ENCODE measurements at places on chromosomes 7 and 10.
A peak's percentile ranks its signal among the peaks of the same experiment; 100 is the strongest.

GRCh38 chr7:130419658-130420057 lies 21.2 kb downstream of the CEP41 start:
- no peak for DNase-seq

- DNase-seq, result no peak
Observed at GRCh38 chr7:36011588-36011965, 141.5 kb upstream of the EEPD1 start.

DNA sequence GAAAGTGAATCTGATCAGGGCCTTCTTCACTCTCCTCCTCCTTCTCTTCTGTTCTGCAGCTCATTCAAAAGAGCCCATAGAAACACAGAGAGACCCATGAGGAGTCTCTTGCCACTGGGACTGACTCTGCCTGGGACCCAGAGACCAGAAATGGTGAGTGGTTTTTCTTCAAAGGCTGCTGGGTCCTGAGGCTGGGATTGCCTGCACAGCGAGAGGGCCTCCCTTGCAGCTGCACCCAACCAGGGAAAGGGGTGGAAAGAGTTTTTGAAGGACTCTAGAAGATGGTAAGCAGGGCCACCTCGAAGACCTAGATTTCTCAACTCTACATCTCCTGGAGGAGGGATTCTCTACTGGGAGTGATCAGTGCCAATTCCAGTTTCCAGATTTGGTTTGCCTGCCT lies 15.5 kb upstream of the HOXA13 start:
- DNase-seq, result no peak

DNA sequence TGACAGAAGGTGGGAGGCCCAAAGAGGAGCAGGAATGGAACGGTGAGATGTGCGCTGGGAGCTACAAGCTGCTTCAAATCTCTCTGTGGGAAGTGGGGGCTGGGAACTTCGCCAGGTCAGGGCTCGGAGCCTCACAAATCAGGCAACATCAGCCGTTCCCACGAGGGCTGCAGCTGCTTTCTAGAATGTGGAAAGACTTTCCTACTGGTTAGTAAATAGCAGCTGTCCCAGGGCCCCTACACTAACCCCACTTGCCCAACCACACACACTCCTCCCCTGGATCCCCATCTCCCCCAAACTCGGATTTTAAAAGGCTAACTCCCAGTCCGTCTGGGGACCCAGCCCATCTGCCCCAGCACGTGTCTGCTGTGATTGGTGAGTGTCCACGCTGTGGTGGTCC lies 40.6 kb upstream of the PITRM1 start:
- no peak for DNase-seq

DNA sequence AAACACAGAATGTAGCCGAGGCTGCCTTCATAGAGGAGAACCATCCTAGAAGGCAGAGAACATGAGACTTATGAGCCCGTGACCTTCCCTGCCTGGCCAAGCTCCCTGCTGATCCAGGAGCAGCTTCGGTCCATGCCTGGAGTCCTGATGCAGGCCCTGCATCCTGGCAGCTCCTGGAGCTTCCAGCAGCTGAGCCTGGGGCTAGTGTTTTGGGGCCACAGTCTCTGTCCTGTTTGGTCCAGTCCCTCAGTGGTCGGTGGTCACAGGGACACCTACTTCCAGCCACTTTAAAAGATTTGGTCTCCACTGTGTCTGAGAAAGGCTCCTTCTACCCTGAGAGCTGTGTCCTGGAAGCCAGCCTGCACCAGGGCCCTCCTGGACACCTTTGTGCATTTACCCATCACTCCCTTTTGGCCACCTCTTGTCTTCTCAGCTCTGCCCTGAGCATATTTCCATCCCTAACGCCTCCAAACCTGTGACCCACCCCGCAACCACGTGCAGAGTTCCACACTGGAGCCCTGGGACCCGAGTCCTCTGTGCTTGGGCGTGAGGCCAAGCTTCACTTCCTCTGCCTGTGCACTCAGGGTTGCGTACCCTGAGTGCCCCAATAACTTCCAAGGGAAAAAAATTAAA lies 315.2 kb upstream of the ZNF32 start:
- no peak for DNase-seq

GRCh38 chr10:60414877-60415585 lies 25.4 kb upstream of the ANK3 start:
- peak; percentile 30 for DNase-seq

GRCh38 chr10:69957241-69957885 lies 95.3 kb upstream of the MACROH2A2 start:
- peak; percentile 80 for DNase-seq

GRCh38 chr7:7183061-7183837 lies 905 bp downstream of the C1GALT1 start:
- DNase-seq, result peak; percentile 65

- no peak for DNase-seq
Observed at GRCh38 chr10:129954492-129955315, 9.4 kb downstream of the EBF3 start.

- peak; percentile 43 for DNase-seq
Observed at GRCh38 chr10:88070080-88070880, 206.9 kb downstream of the PTEN start.

GRCh38 chr10:132967540-132967939 lies 25.2 kb upstream of the CFAP46 start:
- no peak for DNase-seq

DNA sequence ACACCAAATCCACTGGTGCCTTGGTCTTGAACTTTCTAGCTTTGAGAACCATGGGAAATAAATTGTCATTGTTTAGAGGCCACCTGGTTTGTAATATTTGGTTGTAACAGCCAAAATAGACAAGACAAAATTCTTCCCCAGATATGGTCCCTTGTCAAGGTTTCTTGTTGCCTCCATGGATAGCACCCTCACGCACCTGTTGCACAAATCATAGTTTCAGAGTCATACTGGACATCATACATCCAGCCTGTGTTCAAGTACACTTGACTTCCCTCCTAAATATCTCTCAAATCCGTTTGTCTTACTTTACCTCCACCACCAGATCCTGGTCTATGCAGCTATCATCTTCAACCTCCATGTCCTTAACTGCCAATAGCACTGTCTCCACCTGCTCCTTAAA lies 256.7 kb upstream of the IGFBP3 start:
- no peak for DNase-seq

- peak; percentile 24 for DNase-seq
Observed at GRCh38 chr10:105797234-105797890, 1156.3 kb downstream of the SORCS3 start.

- no peak for DNase-seq
Observed at GRCh38 chr10:109924967-109925620, 1.8 kb upstream of the XPNPEP1 start.

- no peak for DNase-seq
Observed at GRCh38 chr7:150977382-150978125, 567 bp downstream of the KCNH2 start.

- DNase-seq, result no peak
Observed at GRCh38 chr10:71089162-71089561, 123.2 kb upstream of the UNC5B start.

GRCh38 chr10:89516149-89516832 lies 19.1 kb downstream of the SLC16A12 start:
- DNase-seq, result no peak

- DNase-seq, result peak; percentile 24
Observed at GRCh38 chr10:77944519-77944918, 18.0 kb upstream of the DLG5 start.

GRCh38 chr10:54904833-54905232 lies 103.8 kb upstream of the PCDH15 start:
- no peak for DNase-seq

DNA sequence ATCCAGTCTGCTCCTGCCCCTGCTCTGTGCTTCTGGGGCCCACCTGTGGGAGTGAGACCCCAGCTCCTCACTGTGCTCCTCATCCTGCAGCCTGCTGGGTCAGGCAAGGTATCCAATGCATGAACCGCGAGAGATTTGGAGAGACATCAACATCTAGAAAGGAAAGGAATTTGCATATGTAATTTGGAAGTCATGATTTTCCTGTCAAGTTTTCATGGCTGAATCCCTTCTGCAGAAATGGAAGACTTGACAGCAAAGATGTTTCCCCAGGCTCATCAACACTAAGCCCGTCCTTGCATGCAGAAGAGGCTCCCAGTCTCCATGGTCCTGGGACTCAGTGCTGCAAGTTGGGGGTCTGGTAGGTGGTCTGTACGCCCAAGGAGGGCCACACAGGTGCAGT lies 176.9 kb upstream of the GRB10 start:
- no peak for DNase-seq

DNA sequence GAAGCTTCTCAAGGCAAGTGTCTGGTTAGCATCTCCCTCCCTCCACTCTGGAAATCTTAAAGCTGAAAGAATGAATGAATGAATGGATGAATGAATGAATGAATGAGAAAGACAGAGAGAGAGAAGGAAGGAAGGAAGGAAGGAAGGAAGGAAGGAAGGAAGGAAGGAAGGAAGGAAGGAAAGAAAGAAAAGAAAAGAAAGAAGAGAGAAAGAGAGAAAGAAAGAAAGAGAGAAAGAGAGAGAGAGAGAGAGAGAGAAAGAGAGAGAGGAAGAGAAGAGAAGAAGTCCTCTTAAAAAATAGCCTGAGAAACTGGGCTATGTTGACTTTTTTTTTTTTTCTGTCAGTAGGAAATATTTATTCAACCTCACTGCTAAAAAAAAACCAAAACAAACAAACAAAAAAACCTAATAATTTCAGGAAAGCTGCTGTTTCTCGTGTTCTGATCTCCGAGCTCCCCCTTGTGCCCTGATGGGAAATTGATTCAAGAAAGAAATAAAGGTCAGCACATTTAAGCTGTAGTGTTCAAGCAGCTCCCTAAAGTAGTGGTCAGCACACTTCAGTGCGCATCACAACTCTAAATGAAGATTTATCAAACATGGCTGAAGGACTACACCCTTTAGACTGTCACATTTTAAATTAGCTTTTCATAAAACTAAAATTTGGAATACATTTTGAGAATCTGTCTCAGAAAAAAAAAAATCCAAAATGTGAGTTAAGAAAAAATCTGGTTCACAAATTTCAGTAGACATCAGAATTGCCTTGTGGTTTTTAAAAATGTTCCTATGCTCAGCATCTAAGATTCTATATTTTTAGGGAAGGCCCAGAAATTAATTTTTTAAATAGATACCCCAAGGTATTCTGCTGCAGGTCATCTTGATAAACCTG lies 154.3 kb downstream of the ELAPOR2 start:
- peak; percentile 20 for DNase-seq

DNA sequence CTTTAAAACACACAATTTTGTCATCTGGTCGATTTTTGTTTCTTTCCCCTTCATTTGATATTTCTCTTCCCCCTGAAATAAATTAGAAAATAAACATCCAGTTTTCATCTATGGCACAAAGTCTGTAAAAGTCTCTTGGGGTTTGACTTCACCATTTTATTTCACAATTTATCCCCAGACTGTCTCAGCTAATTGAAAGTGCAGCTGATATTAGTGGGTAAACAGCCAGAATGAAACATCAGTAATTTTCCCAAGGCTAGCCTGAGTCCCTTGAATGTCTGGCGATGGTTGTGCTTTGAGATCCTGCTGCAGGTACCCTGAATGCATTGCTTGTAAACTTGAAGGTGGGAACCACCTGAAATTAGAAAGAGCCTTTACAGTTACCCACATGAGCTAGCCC lies 60.6 kb upstream of the NEBL start:
- DNase-seq, result no peak

DNA sequence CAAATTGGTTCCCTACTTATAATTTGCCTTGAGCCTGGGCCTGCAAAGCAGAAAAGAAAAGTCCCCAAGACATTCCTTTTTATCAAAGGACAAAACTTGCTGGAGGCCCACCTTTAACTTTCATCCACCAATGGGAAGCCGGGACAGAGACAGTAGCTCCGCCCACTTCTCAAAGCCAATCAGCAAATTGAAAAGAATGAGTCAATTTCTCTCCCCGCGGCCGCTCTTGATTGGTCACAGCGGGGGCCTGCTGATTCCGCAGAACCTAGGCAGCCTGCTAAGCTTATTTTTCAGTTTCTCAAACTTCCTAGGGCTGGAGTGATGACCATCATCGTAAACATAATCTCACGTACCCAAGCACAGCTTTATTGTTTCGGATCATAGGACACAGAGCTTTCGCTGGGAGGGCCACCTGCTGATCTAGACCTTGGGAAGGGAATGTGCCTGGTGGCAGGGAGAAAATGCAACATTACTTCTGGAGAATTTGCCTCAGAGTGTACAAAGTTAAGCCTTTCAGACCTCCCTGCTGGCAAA lies at the start of gene SLC13A4:
Gene SLC13A4 (minus strand): TSS at position 51 of the 534 bp plus-strand sequence. CDS start 690 bp downstream, outside the sequence.
- DNase-seq, result no peak

DNA sequence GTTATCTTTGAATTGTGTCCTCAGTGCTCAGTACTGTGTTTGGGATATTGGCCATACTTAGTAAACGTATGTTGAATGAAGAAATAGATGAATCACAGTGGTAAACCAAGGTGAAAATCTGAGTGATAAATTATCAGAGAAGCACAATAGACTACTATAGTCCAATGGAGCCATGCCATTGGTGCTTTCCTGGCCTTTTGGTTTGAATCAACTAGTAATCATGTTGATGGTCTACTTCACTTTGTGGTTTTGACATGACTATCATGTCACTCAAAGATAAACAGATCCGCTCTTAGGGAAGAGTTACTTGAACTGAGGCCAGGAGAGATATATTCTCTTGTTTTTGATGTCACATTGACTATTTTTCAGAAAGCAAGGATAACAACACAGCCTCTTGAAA lies 86.1 kb upstream of the IGFBP3 start:
- no peak for DNase-seq

DNA sequence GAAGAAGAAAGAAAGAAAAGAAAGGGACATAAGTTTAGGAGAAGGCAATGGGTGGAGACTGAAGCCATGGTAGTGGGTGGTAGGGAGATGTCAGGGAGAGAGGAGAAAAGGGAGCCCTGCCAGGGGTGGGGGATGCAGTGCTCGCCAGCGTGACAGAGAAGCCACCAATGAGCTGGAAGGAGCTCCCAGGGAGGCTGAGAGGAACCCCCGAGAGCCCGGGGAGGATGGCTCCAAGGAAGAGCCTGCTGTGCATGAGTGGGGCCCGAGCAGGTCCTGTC lies 141.2 kb upstream of the SHH start:
- DNase-seq, result no peak

- peak; percentile 50 for DNase-seq
Observed at GRCh38 chr10:7409045-7409731, 1.6 kb downstream of the SFMBT2 start.

GRCh38 chr7:157803906-157804305 lies 467.1 kb downstream of the DNAJB6 start:
- DNase-seq, result no peak

GRCh38 chr10:96646751-96647166 lies 59.9 kb upstream of the TM9SF3 start:
- peak; percentile 89 for DNase-seq

- DNase-seq, result no peak
Observed at GRCh38 chr10:7512487-7512886, 101.7 kb upstream of the SFMBT2 start.

- no peak for DNase-seq
Observed at GRCh38 chr7:129799350-129799955, 153.3 kb downstream of the UBE2H start.

- peak; percentile 95 for DNase-seq
Observed at GRCh38 chr10:72354356-72355213, at the start of gene DNAJB12. TSS of gene DNAJB12 (minus strand) at chr10:72354919. CDS start at chr10:72354897, 22 bp downstream.

GRCh38 chr10:52409928-52410327 lies 95.8 kb downstream of the DKK1 start:
- no peak for DNase-seq

DNA sequence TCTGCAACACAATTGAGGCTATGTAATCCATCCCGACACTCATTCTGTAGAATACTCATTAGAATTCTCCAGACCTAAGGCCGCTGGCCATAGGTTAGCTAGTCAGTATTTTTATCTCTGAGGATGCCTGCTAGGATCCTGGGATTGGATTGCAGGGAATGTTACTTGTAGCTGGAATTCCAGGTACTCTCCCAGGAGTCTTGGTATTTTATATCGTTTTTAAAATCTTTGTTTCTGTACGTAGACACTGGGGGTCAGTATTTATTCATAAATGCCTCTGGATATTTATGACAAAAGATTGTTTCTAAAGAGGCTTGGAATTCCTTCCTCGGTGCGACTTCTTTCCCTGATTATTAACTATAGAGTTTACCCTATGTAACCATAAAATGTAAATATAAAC lies 40.1 kb downstream of the BPGM start:
- peak; percentile 28 for DNase-seq
